ENCODE measurements at places on chromosomes 16 and 17.
A peak's percentile ranks its signal among the peaks of the same experiment; 100 is the strongest.

DNA sequence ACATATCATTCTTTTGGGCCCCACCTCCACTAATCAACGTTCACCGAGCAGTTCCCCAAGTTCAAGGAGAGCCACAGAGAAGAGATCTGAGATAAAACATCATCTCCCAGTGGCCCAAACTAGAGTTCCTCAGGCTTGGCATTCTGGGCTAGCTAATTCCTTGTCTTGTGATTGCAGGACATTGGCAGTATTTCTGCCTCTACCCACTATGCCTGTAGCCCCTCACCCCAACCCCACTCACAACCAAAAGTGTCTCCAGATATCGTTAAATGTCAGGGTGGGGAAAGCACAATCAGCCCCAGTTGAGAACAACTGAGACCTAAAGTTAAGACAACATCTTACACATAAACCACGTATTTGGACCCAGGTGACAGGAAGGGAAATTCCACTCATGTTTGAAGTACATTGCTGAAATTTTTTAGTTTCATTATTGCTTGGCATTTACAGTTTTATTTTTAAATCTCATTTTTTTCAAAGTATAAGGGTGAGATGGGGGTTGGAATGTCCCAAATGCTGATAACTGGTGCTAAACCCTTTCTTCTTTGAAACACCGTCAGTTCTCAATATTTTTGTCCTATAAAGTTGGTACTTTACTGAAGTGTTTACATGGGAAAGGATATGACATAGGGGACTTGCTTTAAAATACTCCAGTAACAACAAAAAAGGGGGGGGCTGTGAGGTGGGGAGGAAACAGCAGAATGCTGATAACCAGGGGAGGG is 13.6 kb downstream of the ZC3H7A start:
- no peak for DNase-seq

DNA sequence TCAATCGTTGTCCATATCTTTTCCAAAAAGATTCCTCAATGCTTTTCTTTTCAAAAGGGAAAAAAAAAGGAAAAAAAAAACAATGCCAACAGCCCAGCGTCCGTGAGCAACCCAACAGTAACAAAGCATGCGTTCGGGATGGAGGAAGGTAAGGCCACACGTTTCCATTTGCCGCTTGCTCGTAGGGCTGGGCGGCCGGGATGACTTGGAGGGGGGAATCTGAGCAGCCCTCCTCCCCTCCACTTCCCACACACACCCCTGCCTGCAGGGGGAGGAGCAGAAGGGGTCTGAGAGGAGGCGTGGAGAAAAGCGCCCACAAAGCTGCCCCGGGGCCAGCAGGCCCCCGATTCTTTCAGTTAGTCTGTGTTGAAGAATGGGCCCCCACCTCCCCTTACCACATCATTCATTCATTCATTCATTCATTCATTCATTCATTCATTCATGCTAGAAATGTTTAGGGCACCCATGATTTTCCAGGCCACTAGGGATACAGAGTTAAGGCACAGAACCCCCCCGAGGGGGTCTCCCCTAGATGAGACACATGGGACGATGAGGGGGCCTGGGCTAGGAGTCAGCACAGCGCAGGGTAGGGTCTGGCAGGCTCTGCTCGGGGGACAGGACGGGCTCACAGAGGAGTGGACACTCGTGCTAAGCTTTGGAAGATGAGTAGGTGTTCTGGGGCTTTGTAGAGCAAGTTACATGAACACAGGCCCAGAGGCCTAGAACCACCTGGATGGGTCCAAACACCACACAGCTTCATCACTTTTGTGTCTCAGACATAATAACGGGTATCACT is 10.9 kb upstream of the TBX2 start:
- no peak for DNase-seq

- DNase-seq = no peak
These were observed 19.0 kb downstream of the CACNG4 start for GRCh38 chr17:66983414-66984021.

- no peak for DNase-seq
These were observed 143.1 kb upstream of the CACNG5 start for GRCh38 chr17:66691644-66692420.

DNA sequence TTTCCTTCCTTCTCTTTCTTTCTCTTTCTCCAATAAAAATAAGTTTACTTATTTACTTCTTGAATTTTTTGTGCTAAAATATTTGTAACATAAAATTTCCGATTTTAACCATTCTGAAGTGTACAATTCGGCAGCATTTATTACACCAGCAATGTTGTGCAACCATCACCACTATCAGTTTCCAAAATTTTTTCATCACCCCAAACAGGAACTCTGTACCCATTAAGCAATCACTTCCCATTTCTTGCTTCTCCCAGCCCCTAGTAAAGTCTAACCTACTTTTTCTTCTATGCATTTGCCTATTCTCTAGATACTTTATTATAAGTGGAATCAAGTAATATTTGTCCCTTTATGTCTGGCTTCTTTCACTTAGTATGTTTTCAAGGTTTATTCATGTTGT is 2.5 kb upstream of the HP start:
- DNase-seq = no peak

- DNase-seq = no peak
These were observed 274.0 kb downstream of the SNX29 start for GRCh38 chr16:12250578-12250977.

DNA sequence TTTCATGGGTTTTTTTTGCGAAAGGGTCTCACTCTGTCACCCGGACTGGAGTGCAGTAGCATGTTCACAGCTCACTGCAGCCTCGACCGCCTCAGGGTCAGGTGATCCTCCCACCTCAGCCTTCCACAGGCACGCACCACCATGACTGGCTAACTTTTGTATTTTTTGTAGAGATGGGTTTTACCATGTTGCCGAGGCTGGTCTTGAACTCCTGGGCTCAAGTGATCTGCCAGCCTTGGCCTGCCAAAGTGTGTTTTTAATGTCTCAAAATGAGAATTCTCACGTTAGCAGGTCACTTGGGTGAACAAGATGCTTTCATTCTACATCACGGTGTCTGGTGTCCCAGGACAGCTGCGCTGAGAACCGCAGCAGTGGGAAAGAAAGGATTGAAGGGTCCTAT is 3.2 kb downstream of the FBXO31 start:
- DNase-seq = no peak

DNA sequence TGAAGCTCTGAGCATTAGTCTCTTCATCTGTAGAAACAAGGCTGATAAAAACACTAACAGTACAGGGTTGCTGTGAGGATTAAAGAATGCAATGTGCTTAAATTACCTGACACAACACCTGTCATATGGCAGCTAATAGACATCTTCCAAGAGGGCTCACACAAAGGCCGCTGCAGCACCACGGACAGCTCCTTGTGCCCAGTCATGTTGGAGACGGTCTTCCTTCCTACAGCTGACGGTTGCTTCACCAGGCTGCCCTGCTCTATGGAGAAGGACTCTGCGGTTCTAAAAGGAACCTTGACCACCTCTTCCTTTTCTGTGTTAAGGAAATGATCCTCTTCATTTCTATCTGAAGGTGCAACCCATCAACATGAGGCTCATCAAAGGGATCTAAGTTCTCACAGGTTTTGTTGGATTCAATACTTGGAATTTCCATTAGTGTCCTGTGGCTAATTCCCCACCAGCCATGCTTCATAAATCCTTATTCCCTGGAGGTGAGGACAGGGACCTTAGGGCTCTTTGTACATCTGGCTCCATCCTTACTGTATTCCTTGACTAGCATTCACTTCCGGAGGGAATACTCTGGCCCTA is 138.9 kb upstream of the CES5A start:
- DNase-seq = peak; percentile 5

- no peak for DNase-seq
These were observed 75.5 kb downstream of the BMERB1 start for GRCh38 chr16:15509593-15510535.

- DNase-seq = no peak
These were observed 673 bp upstream of the CHD9 start for GRCh38 chr16:53053967-53054669.

- DNase-seq = no peak
These were observed 20.6 kb upstream of the MAPT start for GRCh38 chr17:45873728-45874127.

- no peak for DNase-seq
These were observed 255.6 kb upstream of the SDK2 start for GRCh38 chr17:73899839-73900238.

DNA sequence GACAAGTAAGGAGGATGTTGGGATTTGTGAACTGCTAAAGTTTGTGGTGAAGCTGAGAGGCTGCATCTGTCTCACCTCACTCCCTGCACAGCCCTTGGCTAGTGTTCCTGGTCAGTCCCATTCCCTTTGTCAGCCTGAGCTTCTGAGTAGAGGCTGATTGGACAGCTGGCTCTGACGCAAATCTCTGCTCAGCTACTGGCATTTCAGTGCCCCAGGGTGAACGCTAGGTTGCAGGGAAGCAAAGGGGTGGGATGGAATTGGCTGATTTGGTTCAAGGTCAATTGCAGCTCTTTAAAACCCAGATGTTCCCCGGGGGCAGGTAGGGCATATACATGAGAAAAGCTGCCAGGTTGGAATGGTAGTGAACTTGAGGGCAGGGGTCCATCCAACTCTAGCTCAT is 23.1 kb upstream of the CNOT1 start:
- no peak for DNase-seq

DNA sequence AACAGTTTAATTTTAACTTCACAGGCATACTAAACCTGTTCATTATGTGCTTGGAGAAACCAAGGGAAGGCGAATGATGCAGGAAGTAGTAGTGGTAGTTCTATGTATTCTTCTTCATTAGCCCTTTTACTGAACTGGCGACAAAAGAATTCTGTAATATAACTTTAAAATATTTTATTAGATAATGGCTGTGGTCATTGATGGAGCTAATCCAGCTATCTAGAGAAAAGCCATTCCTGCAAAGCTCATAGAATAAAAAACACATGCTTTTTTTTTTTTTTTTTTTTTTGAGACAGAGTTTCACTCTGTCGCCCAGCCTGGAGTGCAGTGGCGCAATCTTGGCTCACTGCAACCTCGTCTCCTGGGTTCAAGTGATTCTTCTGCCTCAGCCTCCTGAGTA is 23.5 kb downstream of the TANC2 start:
- no peak for DNase-seq

- no peak for DNase-seq
These were observed 32.4 kb downstream of the NQO1 start for GRCh38 chr16:69693916-69694315.

DNA sequence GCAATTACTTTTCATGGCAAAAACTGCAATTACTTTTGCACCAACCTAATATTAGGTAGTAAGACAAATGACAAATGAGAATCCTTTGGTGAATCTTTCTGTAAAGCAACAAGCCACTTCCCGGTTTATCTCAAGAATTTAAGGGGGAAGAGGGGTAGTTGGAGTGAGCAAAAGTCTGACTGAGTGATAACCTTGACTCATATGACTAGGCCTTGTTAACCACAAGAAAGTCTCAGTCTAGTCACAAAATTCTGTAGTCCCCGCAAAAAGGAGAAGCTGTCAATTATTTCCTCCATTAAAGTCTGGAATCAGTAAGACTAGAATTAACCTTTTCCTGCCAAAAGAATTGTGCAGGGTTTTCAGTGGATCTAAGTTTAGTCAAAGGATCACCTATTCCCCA is 72.2 kb upstream of the GNAO1 start:
- no peak for DNase-seq

- DNase-seq = no peak
These were observed 116.6 kb downstream of the MRTFB start for GRCh38 chr16:14187517-14188338.

- no peak for DNase-seq
These were observed 113.4 kb downstream of the ENGASE start for GRCh38 chr17:79188048-79188447.

- no peak for DNase-seq
These were observed at the start of gene OTOA for GRCh38 chr16:21663889-21664647. OTOA (plus strand) TSS chr16:21663968; CDS start chr16:21678515, 14,547 bp downstream.

DNA sequence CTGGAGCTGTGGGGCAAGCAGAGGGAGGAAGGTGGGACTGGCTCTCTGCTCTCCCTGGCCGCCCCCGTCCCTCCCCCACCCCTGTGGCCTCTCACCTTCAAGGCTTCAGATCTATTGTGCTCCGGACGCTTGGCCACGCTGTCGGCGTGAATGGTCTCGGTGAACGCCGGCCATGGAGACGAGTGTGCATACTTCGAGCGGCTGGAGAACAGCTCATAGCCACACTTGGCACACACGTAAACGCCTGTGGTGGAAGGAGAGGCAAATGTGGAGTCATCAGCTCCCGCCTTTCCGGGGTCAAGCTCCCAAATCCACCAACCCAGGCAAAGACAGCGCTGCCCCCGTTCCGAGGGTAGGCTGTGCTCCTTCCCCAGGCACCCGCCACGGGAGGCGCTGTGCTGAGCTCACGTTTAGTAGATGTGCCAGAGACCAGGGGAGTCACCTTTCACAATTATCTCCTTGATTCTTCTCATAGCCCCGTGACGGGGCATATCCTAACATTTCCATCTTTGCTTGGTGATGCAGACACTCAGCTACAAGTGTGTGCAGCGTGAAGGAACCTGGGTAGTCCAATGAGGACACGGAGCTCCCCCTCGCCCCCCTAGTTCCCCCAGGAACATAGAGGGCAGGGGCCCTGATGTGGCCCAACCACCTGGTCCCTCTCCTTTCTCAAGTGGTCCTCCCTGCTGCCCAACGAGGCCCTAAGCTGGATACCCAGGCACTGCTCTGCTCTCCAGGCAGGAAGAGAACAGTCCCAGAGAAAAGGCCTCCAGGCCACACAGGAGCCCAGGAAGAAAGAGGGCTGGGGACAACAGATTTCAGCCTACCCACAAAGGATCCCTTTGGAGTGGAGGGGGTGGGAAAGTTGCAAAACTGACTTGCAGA is 1.6 kb downstream of the MSRB1 start:
- DNase-seq = no peak

GRCh38 chr16:89361751-89362539 is 128.4 kb downstream of the ANKRD11 start:
- no peak for DNase-seq

DNA sequence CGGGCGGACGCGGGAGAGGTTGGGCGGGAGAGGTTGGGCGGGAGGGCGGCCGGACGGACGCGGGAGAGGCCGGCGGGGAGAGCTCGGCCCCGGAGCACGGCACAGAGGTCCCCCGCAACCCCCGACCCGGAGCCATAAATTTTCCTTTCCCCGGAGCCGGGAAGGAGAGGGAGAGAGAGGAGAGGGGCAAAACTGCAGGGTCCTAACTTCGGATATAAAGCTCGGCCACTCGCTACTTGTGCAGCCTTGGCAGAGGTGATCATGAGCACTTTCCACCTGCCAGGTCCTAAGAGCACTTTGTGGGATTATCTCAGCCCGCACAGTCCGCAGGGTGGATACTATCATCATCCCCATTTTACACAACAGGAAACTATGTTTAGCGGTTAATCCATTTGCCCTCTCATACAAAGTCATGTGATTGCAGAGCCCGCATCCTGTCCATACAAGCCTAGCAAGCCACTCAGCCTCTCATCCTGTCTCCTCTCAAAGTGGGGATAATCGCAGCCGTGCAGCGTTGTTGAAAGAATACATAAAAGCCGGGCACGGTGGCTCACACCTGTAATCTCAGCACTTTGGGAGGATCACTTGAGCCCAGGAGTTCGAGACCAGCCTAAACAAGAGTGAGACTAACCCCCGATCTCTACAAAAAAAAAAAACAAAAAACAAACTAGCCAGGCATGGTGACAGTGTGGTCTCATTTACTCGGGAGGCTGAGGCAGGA is 780 bp upstream of the DCAKD start:
- DNase-seq = peak; percentile 25

- no peak for DNase-seq
These were observed 20.8 kb downstream of the DCUN1D3 start for GRCh38 chr16:20879175-20880040.

- no peak for DNase-seq
These were observed 3.2 kb downstream of the DPEP1 start for GRCh38 chr16:89616623-89617022.

- DNase-seq = no peak
These were observed 122.3 kb downstream of the DYNLRB2 start for GRCh38 chr16:80663078-80663477.

Data from activated CD4-positive, alpha-beta T cell treated with anti-CD3 and anti-CD28 coated beads for 24 hours (primary cell).